ENCODE measurements at places on chromosomes 13 and 19.

- DNase-seq, result peak; percentile 30
Observed at GRCh38 chr13:99215184-99215830, 14.7 kb downstream of the UBAC2 start.

DNA sequence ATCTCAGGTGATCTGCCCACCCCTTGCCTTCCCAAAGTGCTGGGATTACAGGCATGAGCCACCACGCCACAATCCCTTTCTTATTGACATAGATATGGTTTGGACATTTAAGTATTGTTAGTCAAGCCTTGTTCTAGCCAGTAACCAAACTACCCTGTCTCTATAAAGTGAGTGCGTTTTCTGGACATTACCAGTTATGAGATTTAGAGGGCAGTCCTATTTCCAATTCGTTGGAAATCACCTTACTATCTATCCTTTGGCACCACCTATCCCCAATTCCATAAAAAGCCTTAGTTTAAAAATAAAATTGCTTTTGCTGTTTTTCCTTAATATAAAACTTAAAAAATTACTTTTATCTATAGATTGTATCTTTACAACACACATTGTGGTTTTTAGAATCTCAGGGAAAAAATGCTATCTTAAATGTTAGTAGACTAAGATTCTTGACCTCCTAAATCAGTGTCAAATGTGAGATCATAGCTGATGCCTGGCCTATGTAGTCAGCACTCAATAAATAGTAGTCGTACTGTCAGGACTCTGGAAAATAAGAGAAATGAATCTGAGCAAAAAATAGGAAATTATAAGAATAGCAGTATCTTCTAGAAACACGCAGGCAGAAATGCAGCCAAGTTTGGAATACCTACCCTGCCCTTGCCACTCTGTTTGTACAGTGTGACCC is 57.0 kb downstream of the NUFIP1 start:
- no peak for DNase-seq

- DNase-seq, result no peak
Observed at GRCh38 chr13:98364647-98365046, 187.6 kb upstream of the RNF113B start.

DNA sequence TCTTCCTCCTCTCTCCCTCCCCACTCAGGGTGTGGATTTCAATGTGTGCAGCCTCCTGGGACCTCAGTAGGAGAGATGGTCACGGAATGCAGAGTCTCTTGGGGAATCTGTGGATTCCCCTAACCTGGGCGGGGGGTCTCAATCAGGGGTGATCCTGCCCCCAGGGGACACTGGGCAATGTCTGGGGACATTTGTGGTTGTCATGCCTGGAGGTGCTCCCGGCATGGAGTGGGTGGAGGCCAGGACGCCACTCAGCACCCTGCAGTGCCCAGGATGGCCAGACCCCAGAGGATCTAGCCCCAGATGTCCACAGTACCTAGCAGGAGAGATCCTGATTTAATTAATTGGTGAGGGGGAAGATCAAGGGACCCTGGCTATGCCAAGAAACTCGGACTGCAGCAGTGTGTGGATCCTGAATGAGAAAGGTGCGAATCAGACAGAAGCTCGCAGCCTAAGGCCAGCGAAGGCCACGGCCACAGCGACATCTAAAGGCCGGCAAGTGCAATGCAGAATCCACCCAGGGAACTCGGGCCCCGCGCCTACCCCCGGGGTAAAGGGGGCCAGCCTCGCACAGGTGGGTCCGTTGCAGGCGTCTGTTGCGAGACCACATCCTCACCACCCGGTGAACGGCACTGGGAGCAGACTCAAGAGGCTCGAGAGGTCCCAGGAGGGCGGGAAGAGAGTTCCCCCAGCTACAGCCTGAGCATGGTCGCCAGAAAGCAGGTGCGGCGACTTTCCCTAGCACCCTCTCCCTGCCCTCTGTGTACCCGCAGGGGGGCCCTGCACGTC is 88.8 kb downstream of the GNG7 start:
- no peak for DNase-seq

DNA sequence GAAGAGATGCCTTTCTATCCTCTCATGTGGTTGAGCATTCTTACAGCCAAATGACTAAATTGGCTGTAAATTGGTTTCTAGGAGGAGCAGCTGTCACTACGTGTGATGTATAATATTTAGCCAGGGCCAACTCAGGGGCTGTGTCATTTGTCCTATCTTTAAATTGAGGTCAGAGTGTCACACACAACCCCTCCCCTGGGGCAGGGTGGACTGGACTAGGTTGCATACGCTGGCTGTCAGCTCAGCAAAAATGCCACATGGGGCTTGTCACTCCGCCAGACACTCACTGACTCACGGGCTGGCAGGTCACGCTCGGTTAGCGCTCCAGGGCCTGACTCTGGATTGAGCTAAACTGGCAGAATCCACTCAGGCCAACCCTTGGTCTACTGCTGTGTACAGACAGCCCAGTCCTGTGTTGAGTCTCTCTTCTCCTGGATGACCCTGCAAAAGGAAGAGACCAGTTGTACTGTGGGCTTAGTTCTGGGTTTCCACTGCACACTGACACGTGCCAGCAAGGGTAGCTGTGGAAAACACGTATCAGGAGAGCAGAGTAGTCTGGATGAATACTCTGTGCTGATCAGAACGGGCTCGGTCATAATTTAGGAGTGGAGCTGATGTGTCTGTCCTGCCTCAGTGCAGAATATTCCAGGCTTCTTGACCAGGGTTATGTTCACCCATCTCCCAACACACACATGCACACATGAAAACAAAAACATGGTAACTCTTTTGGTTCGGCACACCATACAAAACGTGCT is 29.1 kb downstream of the SHISA2 start:
- DNase-seq, result no peak

DNA sequence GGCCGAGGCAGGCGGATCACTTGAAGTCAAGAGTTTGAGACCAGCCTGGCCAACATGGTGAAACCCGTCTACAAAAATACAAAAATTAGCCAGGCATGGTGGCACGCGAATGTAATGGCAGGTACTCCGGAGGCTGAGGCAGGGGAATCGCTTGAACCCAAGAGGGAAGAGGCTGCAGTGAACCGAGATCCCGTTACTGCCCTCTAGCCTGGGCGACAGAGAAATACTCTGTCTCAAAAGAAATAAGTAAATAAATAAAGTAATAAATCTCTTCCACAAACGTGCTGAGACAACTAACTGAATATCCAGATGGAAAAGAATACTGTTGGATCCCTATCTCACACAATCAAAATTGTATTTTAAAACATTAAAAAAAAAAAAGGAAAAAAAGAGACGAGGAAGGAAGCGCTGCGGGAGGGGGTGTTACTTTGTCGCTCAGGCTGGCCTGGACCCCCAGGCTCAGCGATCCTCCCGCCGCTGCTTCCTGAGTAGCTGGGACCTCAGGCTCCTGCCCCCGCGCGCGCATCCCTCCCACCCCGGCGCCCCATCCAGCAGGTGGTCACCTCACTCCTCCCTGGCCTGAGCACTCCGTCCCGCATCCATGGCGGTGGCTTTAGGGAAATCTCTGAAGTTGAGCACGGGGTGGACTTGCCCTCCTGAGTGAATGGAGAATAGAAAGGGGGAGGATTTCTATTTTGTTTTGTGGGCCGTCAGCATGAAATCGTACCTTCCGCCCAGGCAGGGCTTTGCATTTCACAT is 628 bp upstream of the ZNF813 start:
- no peak for DNase-seq

DNA sequence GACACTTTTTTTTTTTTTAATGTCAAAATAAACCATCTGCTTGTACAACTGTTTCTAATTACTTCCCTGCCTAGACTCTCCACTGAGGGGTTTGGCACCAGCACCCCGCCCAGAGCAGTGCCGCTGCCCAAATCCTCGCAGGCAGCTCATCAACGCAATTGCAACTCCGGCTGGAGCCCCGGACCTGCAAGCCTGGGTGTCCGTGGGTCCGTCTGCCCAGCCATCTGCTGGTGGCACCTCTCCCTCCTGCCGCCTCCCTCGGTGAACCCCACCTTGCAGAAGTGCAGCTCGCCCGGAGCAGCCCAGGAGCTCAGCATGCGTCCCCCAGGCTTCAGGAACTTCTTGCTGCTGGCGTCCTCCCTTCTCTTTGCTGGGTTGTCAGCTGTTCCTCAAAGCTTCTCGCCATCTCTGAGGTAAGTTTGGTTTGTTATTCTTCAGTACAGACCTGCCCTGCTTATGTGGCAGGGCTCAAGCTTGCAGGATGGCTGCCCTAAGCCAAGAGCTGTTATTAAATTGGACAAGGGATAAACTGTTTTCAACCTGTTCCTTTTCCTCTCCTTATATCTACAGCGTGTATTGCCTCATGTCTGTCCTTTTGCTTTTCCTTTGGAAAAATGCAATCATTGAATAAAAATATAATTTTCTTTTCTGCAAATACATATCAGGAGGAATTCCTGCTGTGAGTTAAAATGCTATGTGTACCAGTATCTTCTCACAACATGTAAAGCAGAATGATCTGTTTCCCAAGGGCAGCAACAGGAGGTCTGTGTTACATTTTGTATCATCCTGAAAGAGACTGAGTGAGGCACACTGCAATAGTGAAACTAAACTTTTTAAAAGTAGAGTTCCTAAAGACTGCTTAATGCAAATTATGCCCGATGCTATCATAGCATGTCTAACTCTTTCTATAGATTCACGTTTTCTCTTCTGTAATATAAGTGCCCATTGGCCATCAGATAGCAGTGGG is at the start of gene ITGBL1:
ITGBL1 (plus strand) TSS at position 157 of the 967 bp plus-strand sequence; CDS start at position 316, 159 bp downstream.
- no peak for DNase-seq

DNA sequence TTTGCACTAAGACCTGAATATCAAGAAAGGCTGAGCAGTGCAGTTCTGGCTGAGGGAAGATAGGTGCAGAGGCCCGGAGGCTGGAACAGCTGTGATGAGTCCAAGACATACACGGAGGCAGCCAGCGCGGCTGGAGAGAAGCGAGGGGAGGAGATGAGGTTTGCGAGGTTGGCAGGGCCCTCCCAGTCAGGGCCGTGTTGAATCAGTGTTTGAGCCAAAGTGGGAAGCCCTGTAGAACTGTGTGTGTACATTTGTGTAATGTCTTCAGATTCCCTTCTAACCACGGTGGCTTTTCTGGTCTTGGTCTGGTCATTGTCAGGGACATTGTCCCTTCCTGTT is 34.9 kb downstream of the PAK4 start:
- no peak for DNase-seq

DNA sequence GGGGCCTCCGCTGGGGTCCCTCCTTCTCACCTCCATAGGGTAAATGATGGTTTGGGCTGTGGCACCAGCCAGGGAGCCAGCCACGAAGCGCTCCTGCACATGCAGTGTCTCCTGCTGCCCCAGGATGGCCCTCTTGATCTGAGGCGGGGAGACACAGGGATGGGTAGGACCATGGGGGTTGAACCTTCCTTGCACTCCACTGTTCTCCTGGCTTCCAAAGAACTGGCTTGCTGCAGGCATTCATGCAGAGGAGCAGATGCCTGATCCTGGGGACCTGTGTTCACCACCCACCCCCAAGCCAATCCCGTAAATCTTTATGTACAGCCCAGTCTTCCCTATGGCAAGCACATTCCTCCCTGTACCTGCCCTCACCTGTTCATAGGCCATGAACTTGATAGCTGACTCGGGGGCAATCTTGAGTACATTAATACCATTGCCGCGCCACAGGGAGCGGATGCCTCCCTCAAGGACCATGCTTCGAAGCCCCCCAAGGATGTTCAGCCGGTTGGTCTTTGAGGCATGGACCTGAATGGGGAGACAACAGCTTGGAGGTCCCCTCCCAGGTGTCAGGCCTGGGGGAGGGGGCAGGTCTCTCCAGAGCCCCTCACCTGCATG is 5.5 kb downstream of the SLC25A23 start:
- no peak for DNase-seq

DNA sequence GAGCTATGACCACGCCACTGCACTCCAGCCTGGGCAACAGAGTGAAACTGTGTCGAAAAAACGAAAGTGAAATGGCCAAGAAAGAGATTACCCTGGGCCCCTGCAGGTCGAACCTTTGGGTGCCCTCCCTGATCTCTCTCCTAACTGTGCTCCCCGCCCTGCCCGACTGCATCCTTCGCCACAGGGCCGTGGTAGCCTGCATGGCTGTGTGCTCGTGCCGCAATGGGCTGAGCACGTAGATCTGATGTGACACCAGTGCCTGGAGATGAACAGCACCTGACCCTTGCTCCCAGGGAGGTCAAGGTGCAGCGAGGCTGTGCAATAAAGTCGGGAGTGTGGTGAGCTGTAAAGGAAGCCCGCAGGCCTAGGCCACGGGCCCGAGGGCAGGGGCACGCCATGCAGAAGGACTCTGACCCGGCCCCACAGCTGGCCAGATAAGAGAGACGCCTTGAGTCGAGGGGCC is 60.2 kb downstream of the PEX11G start:
- DNase-seq, result no peak

DNA sequence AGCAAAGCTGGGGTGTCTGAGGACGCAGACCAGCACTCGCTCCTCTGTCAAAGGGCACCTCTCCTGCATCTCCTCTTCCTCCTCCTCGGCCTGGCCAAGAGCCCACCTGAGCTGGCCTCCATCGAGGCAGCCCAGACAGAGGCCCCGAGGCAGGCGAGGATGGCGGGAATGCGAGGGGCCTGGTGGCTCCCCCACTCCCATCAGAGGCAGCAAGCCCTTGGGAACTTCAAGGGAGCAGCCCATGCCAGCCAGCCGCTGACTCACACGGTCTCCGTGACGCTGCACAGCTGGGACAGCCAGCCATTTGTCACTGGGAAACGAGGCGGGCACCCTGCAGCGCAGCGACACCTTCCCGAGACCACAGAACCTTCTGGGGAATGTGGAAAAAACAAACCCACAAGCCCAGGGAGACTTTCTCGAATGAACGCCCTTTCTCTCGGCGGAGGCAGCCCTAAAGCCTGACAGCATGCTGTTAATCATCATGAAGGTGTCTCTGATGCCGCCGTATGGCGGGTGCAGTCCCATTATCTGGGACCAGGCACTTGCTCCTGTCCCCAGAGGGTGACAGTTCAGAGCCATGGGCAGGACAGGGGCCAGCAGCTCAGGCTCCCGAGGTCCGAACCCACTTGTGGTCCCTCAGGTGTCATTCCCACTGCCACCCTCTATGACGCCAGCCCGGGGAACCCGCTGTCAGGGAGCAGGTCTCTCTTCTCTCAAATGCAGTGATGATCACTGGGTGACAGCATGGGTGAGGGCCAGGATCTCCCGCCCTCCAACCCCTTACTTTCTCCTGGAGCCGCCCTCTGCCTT is 53.0 kb downstream of the PEPD start:
- DNase-seq, result no peak

GRCh38 chr19:43229315-43229714 is 23.9 kb upstream of the PSG4 start:
- DNase-seq, result no peak

GRCh38 chr13:33110386-33110712 is 94.1 kb downstream of the KL start:
- no peak for DNase-seq

DNA sequence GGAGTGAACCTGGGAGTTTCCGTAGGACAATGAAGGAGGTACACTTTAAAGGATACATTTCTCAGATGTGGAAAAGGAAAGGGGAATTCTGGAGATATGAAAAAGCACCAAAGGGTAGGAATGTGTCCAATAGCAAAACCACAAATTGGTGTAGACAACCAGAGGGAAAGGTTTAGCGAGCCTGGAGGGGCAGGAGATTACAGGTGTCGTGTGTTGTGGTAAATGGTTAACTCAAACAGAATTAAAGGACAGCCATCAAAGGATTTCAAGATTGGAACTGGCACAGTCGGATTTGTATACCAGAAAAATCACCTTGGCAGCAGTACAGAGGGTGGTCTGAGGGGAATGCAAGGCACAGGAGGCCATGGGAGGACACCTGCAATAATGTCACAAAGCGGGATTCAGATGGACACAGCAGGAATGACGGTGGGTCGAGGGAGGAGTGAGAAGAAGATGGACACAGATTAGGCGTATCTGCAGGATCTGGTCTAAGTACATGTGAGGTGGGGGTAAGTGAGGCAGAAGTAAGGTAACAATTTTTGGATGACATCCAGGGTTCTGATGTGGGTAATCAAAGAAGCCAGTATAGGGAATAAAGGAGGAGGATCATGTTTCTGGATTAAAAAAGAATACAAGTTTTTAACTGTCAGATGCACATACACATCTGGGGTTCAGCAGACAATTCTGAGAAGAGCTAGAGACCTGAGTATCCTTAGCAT is 361.6 kb downstream of the KLF12 start:
- DNase-seq, result no peak
